ENCODE measurements at places on chromosomes 13 and 19.

GRCh38 chr19:32817569-32818476, 51.7 kb downstream of the SLC7A9 start:
- DNase-seq: no peak

- no peak for DNase-seq
These were observed 178.4 kb downstream of the MYO16 start for GRCh38 chr13:108807841-108808240.

GRCh38 chr19:51507192-51507591, 5.6 kb upstream of the SIGLEC12 start:
- no peak for DNase-seq

DNA sequence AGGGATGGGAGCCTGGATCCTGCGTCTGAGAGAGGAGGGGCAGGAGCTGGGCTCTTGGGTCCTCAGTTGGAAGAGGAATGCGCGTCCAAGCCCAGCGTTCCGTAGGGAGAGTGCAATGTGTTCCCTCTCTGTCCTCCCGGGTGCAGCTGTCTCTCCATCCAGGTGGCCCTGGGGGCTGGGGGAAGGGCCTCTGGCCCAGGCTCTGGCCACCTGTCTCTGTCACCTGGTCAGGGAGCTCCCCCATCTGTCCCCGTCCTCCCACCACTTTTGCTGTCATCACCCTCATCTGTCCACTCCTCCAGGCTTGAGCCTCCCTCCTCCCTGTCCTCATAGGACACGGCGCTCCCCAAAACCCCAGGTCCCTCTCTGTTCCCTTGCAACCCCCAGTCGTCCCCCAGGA, 3.7 kb upstream of the SBK2 start:
- DNase-seq: no peak

- no peak for DNase-seq
These were observed 5.0 kb downstream of the POGLUT2 start for GRCh38 chr13:102793611-102794355.

DNA sequence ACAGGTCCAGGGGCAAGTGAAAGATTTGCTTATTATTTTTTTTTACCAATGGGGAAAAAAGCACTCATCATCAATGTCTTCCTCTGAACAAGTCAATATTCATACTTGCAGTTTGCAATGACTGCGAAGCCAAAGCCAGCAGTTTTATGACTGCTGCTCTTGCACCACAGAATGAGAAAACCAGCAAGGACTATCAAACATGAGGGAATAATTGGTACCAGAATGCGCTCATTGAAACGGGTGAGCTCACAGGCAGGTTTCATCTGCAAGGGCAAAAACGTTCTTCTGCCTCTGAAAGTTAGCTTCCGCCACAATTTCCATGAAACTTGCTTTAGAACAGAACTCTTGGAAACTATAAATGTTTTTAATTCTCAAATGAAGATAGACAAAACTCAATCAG, 5.5 kb downstream of the DLEU7 start:
- DNase-seq: no peak

DNA sequence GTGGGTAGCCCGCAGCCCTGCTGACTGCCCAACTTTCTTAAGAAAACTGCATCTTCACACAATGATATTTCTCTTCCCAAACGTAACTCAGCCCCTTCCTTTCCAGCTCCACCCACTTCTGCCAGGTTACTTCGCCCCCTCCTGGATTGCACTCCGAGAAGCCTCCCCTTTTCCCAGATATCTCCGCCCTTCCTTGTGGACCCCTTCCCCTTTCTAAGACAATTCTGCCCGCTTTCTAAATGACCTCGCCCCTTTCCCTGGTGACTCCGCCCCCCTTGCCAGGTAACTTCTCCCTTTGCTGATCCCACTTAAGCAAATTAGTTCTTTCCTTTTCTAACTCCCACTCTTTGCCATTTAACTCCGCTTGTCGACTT, 2.6 kb downstream of the VSIG10L start:
- DNase-seq: no peak

GRCh38 chr19:35673121-35673804, 6.9 kb downstream of the UPK1A start:
- DNase-seq: peak; percentile 42

GRCh38 chr19:39971380-39972035, 543 bp downstream of the PSMC4 start:
- DNase-seq: no peak

DNA sequence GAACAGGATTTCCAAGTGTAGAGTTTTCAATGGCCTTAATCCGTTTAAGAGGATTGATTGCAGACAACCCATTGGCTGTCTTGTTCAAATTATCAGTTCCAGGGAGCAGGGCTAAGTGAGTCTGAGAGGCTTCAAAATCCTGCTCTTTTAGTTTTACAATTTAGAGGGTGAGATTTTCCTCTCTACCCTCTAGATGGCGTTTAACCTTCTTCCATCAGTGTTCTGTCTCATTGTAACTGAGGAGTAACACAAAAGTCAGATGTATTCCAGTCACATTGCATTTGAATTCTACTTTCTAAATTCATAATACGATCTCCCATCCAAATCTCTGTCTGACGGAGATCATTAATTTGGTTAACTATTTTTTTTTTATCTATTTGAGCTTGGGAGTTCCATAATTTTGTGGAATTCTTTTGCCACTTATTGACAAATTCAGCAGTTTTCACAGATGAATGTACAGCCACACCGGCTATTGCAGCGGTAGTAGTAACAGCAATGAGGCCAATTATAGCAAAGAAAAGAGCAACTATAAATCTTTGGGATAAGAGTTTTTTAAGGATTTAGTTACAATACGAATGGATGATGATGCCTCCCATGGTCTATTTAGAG, 7.8 kb upstream of the C19orf84 start:
- no peak for DNase-seq

DNA sequence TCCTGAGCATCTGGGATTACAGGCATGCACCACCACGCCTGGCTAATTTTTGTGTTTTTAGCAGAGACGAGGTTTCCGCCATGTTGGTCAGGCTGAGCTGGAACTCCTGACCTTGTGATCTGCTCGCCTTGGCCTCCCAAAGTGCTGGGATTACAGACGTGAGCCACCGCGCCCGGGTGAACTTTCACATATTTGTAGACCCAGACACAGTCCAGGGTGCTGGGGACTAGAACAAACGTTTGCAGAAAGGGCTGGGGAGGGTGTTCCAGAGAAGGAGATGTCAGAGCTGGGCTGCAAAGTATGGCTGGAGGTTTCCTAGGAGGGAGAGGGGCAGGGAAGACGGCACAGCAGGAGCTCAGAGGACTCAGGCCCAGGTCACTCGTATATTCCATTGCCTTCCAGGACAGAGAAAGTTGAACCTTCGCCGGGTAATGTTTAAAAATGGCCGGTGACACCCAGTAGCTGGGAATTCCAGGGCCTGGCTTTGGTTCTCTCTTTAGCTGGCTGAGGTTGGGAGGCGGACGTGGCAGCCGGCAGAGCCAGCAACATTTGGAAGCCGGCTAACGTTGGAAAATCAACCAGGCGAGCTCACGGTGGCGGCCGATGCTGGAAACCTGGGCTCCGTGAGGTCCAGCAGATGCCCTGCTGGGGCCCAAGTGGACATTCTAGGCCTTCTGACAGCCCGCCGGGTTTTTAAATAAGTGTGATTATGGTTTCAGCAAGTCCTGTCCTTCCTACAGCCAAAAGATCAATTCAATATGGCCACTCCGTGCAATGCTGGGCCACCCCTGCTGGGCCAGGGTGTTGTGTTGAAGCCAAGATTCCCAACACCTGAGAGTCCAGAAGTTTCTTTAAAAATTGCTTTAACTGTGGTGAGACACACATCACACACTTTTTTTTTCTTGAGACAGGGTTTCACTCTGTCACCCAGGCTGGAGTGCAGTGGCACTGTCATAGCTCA, 41.5 kb downstream of the NFIC start:
- no peak for DNase-seq

GRCh38 chr13:64723724-64724123, 2506.4 kb downstream of the PCDH9 start:
- DNase-seq: no peak

GRCh38 chr19:8050274-8051096, 2.1 kb upstream of the CCL25 start:
- peak; percentile 68 for DNase-seq

- no peak for DNase-seq
These were observed 75.4 kb downstream of the PDS5B start for GRCh38 chr13:32661685-32662084.

- no peak for DNase-seq
These were observed 131.8 kb upstream of the PEG3 start for GRCh38 chr19:56972291-56972841.

- DNase-seq: no peak
These were observed at the start of gene GPC6 for GRCh38 chr13:93226623-93227279. Gene GPC6 (plus strand): TSS chr13:93226807.
